SW 1271 (cell line): ENCODE measurements at places on chromosomes 6 and 20.

- DNase-seq = no peak
Measured at GRCh38 chr6:30272032-30272431, 54.7 kb upstream of the TRIM39 start.

DNA sequence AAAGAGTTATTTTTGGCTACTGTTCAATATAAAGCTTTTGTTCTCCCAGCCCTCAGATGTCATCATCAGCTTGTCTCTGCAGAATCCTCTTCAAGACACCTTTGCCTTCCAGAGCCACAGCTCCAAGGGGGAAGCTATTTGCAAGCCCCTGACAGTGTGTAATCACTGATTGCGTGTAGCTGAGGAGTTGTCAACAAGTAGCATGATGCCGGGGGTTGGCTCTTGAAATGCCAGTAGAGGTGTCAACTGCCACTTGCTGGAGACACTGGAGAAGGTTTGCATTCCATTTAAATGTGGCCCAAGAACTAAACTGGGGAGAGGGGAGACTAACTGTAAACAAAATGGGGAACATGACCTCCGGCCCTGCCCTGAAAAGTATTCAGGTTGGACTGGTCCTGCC is 44.3 kb upstream of the PDYN start:
- no peak for DNase-seq

DNA sequence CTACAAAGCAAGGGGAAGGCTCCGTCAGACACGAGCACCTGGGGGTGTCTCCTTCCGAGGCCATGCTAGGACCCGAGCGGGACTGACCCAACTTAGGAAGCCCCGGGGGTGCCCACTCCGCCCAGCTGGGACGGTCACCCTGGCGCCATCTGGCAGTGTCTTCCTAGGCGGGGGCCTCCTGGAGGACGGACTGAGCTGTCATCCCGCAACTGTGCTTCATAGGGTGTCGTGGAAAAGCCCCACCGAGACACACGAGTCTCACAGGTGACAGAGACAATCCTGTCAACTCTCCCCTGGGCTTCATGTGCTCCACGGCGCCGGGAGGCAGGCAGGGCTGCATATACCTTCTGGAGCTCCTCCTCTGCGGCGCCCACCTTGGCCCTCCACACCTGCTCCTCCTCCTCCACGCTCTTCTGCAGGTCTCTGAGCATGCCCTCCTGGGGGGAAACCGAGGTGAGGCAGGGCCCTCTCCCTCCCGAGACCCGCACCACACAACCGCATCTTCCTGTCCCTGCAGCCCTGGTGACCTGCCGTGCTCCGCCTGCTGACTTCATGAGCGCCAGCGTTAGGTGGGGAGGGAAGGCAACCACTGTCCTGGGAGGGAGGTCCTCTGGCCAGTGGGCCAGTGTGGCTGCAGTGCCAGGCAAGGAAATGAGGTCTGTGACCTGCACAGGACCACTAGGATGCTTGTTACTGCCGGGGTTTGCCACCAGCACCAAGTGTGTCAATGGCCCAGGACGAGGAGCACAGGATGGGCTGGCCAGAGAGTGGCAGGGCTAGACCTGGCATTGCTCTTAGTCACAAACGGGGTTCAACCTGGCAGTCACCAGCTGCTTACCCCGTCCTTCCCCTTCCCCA is 50.7 kb downstream of the DSTN start:
- DNase-seq = no peak

DNA sequence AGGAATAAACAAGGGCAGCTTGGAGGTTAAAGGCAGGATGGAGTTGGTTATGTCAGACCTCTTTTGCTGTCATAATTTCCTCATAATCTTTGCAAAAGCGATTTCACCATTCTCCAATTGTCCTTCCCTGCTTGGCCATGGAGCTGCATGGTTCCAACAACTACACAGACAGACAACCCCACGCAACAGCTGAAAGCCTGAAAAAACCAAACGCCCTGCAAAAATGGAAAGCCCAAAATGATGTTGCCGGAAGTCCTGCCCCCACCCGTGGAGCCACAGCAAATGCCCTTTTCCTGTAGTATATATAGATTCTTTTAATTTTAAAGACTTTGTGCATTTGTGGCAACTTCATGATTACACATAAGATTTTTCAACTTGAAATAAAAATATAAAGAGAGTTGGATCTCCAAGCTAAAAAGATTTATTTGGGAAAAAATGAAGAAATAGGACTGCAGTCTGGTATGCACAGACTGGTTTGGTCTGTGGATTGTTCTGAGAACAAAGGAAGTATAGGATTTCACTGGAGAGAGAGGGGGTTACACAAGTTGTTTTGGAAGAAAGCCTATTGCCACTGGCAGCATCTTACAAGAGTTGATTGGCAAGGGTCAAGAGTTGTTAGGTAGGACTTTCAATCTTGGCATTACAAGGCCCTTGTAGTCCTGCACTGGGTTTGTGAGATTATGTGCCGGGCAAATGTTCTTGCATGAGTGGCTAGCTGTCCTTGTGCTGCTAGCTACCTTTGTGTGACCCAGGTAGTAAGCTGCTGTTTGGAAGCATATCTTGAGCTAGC is 190.0 kb downstream of the C6orf118 start:
- DNase-seq = no peak

DNA sequence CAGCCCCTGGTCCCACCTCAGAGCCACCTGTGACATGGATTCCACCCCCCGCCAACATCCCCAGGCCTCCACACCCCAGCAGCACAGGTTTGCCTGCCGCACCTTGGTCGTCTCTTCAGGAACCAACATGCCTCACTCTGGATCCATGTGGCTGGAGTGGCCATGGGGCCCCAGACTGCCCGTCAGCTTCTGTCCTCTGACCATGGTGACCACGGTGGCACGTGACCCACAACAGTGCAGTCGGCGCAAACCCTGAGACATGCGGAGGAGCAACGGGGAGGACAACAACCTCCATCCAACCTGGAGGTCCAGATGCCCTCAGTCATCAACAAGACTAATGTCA is 85.6 kb downstream of the ANKRD60 start:
- no peak for DNase-seq

- no peak for DNase-seq
Measured at GRCh38 chr6:89952105-89952671, 57.9 kb downstream of the GJA10 start.

- DNase-seq = no peak
Measured at GRCh38 chr20:11352041-11352440, 565.7 kb upstream of the BTBD3 start.

DNA sequence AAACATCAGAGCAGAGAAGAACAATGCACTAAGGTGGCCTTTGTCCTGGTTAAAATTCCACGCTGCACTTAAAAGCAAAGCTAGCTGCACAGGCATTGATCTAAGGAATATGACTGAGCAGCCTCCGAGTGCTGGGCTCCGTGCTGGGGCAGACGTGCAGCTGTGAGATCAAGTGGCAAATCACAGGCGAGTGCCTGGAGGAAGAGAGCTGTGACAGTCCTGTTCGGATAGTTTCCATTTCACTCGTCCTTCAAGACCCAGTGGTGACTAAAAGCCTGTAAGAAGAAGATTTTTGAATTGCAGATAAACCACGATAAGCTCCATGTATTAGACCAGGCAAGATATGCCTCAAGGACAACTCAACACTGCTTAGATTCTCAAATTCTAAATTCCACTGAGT is 247.9 kb downstream of the ANKRD60 start:
- DNase-seq = no peak

- DNase-seq = no peak
Measured at GRCh38 chr6:53309059-53309900, 39.5 kb downstream of the ELOVL5 start.

GRCh38 chr6:75481936-75482593 is 11.5 kb downstream of the FILIP1 start:
- DNase-seq = no peak

GRCh38 chr20:33162753-33163152 is 5.2 kb upstream of the BPIFA2 start:
- DNase-seq = no peak

GRCh38 chr6:144232176-144232831 is 52.8 kb upstream of the UTRN start:
- no peak for DNase-seq

- no peak for DNase-seq
Measured at GRCh38 chr6:15046751-15047150, 199.1 kb upstream of the JARID2 start.

DNA sequence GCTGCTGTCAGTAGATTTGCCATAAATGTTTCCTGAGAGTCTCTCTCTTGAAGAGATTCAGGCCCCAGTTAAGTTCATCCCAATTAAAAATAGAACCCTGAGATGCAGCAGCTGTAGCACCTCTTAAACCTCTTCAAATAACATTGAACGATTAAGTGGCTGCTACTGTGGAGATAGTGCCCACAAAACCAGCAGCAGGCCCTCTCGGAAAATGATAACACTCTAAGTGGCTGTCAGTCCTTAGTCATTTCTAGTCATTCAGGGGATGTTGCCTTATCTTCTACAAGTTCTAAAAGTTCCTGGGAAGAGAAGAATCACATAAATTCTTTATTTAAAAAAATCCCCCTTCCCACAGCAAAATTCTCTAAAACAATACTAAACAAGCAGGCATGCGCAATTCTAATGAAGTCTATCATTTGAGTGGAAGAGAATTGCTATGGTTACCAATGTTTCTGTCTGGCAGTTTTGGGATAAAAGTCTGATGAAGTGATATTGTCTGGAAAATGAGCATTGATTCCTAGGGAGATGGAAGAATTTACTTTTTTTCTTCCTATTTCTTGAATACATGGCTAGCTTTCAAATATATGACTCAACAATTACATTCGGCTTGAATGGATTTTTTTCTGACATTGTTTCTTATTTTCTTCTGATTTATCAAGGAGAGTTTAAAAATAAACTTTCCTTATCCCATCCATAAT is 131.9 kb downstream of the TRMT11 start:
- DNase-seq = no peak

DNA sequence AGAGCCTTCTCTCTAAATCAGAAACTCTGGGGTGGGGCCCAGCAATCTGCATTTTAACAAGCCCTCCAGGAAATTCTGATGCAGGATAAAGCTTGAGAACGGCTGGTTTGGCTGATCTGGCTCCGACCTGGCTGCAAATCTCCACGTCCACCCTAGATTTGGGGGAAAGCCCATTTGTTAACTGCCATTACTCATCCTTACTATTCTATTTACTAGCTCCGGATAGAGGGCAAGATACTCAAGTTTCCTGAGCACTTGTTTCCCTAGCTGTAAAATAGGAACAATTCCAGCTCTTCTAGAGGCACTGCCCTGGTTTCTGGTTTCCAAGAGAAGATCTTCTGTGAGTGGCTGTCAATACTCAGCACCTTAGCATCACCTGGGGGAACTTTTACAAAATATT is 44.4 kb downstream of the DAAM2 start:
- DNase-seq = no peak

GRCh38 chr6:22082218-22082617 is 214.6 kb downstream of the PRL start:
- DNase-seq = no peak

- no peak for DNase-seq
Measured at GRCh38 chr6:14758421-14759081, 487.3 kb upstream of the JARID2 start.

- no peak for DNase-seq
Measured at GRCh38 chr6:11288065-11288464, 55.6 kb upstream of the NEDD9 start.

- DNase-seq = no peak
Measured at GRCh38 chr6:3140201-3140600, 17.1 kb downstream of the TUBB2A start.
